ENCODE measurements at places on chromosomes 2 and 18.

GRCh38 chr2:185161701-185162100 is 563.4 kb downstream of the ZNF804A start:
- DNase-seq = no peak

DNA sequence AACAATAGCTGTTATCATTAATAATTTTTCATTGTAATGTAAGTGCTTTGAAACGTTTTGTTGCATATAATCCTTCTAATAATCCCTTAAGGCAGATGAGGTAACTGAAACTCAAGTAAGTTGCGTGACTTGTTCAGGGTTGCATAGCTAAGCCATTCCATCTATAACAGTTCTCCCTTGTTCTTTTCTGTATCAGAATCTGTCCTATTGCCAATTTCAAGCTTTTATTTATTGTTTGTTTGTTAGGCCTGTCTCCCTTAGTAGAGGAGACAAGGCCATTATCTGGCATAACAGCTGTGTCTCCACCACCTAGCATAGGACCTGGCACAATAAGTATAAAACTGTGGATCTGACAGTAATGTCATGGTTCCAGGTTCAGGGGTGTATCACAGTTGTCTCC is 19.4 kb downstream of the BABAM2 start:
- no peak for DNase-seq

DNA sequence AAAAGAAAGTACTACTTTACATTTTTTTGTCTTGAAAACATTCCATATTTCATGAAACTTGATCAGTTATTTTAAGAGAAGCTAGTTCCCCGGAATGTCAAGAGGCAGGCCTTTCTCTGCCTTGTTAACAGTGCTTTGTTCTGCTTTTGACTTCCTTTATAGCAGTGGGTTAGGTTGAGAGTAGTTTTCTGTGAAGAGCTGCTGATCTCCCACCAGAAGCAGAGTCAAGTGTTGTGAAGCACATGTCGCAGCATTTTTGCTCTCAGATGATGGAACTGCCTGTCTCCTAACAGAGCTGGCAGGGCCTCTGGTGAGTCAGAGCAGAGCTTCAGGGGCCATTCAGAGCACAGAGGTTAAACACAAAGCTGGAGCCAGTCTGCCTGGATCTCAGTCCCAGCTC is 871.8 kb downstream of the SLC4A3 start:
- no peak for DNase-seq

GRCh38 chr2:177078416-177078815 is 134.2 kb upstream of the HNRNPA3 start:
- no peak for DNase-seq

DNA sequence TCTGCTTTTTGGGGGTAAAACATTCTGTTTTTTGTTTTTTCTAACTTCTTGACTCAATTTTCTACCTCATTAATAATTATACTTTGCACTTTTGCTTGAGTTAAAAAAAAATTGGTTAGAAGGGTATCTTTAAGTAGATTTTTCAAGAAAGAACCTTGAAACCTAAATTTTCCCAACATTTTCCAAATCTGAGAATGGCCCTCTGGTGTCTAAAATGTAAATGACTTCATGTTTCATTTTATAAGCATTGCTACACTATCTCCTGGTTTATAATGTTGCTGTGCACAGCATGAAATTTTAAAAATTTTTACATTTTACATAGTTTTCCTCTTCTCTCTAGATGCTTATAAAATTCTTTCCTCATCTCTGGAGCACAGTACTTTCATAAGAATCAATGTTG is 14.2 kb downstream of the EIF2AK2 start:
- no peak for DNase-seq

GRCh38 chr18:53756610-53756972 is 467.9 kb downstream of the MBD2 start:
- DNase-seq = no peak

DNA sequence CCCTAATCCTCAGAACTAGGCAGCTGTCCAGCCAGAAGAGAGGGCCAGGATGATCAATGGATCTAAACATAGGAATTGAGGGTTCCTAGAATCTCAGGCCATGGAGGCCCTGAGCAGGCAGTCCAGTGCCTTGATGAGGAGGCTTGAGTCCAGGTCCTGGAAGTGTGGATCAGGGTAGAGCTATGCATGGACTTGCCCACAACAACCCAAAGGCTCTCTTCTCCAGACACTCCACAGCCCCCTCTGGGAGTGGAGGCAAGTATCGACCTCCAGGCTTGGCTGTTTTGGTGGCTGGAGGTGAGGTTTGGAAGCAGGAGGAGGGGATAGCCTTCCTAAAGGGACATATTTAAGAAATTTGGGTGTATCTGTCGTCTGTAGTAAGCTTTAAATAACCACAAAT is 45.7 kb downstream of the NAPG start:
- no peak for DNase-seq

- DNase-seq = no peak
Observed at GRCh38 chr18:10416065-10416464, 38.4 kb upstream of the APCDD1 start.

DNA sequence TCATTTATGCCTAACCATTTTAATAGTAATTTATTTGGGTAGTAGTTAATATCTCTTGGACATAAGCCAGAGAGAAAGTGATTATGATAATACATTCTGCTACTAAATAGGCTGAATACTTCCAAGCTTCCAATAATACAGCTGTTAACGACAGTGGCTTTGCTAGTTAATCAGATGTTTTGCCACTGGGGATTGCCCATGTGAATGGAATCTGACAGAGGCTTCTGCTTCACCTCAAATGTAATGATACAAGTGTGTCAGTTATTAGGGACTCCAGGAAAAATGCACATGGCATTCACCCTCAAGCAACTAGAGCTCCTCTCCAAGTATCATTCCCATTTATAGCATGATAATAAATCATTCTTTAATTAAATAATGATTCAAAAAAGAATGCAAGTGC is 185.0 kb upstream of the TMEFF2 start:
- DNase-seq = no peak

GRCh38 chr2:1990151-1990589 is 245.9 kb upstream of the PXDN start:
- no peak for DNase-seq

DNA sequence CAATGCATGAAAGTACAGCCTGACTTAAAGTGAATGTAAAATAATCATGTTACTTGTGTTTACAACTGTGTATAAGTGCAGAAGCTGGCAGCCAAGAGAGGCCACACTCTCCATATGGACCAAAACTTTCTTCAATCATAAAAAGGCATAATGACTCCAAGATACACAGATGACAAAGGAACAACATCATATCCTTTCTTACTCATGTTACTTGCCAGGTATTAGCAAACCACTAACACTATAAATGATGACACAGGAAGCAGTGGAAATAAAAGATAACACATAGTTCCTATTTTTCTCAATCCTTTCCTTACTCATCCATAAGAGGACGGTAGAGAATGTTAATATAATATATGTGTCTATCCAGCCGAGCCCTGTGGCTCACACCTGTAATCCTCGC is 400.0 kb upstream of the CDH2 start:
- no peak for DNase-seq

GRCh38 chr18:34075963-34076860 is 148.5 kb downstream of the NOL4 start:
- DNase-seq = no peak

- DNase-seq = no peak
Observed at GRCh38 chr2:149924028-149924427, 336.5 kb upstream of the MMADHC start.

- DNase-seq = no peak
Observed at GRCh38 chr2:186460465-186460864, 25.6 kb upstream of the ZC3H15 start.

DNA sequence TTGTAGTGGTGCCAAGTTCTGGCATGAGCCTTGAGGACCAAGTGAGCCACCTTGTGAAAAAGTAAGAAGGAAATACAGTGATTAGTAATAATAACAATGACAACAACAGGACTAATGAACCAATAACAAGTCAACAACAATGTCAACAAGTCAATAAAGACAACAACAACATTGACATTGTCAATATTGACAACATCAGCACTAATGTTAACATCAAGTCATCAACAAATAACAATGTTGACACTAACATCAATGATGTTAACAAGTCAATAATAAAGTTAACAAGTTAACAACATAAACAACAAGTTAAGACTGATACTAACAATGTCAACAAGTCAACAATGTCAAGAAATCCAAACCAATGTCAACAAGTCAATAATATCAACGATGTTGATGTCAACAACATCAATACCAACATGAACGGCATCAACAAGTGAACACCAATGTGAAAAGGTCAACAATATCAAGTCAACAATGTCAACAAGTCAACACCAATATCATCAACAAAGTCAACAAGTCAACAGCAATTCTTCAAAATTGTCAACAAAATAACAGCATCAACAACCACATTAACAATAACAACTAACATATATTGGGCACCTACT is 24.0 kb downstream of the LCT start:
- DNase-seq = no peak

DNA sequence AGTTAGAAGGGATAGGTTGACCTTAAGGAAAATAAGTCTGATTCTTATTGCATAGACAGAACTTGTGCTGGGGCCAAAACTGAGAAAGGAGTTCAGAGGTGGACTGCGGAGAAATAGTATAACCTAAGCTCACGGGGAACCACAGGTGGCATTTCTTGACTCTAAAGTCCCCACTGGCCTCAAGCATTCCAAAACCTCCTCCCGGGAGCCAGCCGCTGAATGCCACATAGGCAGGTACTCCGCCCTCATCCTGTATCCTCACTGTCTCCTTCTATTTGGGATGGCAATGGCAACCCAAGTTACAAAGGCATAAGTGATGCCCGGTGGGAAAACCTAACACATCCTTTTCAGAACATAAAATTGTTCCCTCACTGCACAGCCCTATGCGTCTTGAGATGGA is 173.0 kb downstream of the SP3 start:
- DNase-seq = no peak

DNA sequence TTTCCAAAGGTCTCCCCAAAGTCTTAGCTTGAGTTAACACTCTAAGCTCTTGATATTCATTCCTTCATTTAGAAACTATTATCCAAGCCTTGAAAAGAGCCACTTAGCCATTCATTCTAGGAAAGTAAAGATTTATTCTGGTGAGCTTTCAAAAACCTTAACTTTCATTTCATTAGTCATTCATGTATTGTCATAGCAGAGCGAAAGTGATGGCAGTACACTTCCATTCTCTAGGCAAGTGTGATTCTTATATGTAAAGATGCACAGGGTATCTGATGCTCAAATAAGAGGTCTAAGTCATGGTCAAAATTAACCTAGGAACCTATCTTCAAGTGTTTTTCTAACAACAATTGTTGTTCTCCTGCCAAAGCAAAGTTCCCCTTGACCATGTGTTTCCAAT is 553.0 kb upstream of the FANCL start:
- DNase-seq = no peak

- DNase-seq = no peak
Observed at GRCh38 chr2:127860130-127860529, 2.2 kb upstream of the POLR2D start.

DNA sequence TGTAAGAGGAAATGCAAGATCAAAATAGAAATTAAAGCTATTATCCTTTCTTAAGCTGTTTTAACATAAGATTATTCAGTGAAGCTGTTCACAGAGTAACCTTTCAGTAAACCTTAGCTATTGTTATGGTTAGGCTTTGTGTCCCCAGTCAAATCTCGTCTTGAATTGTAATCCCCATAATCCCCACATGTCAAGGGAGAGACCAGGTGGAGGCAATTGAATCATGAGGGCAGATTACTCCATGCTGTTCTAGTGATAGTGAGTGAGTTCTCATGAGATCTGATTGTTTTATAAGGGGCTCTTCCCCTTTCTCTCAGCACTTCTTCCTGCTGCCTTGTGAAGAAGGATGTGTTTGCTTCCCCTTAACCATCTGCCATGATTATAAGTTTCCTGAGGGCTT is 424.4 kb downstream of the DSEL start:
- DNase-seq = no peak

GRCh38 chr2:129805899-129806298 is 173.6 kb upstream of the RAB6C start:
- no peak for DNase-seq

DNA sequence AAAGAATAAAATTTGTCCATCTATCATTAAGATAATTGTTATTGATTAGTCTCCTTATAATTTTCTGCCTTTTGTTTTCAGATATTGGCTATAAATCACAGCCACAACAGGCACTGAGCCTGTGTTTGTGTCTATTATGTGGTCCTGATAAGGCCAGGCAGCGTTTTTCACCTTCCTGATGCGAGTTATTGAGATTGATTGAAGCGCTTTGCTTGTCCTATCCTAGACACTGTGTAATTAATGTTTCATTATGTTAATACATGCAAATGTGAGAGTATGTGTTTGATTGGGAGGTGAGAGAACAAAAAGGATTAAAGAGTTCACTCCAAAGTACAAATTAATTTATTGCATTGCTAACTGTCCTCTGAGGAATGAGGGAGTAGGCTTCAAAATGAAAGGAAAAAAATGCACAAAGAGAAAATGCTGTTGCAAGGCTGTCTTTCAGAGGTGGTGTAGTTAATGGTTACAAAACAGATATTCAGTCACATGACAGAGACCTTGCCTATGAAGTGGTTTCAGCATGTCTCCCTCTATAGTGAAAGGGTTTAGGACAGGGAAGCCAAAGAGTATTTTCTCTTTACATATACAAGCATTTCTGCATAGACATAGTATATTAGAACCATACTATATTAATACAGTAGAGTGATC is 391.1 kb downstream of the DCC start:
- no peak for DNase-seq

- no peak for DNase-seq
Observed at GRCh38 chr2:232502911-232503808, 15.5 kb upstream of the ECEL1 start.

- no peak for DNase-seq
Observed at GRCh38 chr2:168851674-168852320, 38.4 kb downstream of the SPC25 start.

DNA sequence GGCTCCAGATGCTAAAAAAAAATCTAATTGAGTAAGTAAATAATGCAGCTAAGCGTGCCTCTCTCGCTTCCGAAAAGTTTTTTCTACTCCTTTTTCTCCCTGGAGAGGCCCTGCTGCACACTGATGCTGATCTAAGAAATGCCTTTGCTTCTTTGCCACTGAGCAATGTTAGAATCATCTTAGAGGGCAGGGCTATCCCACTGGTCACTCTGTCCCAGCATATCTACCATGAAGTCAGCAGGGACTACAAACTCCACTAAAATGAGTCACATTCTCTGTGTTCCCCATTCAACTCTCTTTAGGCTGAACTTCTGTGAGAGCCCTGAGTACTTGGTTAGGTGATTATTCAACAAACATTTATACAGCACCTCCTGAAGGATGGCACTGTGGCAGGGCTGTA is 127.6 kb upstream of the LYPD1 start:
- no peak for DNase-seq

DNA sequence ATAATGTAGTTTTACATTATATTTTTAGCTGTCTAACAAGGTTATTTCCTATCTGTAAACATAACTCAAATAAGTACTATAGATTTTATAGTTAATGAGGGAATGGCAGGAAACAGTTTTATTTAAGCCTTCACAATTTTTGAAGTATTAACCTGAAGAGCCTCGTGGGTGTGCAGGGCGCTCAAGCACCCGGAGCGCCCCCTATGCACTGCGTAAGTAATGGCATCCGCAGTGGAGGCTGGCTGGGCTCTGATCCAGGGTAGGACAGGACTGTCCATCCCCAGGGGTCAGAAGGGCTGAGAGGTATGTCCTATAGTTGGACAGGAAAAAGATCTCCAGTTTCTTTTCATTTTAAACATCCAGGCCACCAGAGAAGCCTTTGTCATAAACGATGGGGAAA is 8.2 kb upstream of the GBX2 start:
- DNase-seq = no peak

GRCh38 chr2:28129955-28130695 is 239.6 kb downstream of the BABAM2 start:
- DNase-seq = no peak

GRCh38 chr18:4058179-4058578 is 396.9 kb downstream of the DLGAP1 start:
- DNase-seq = no peak

GRCh38 chr2:4110273-4110672 is 406.9 kb downstream of the DCDC2C start:
- DNase-seq = no peak

All from GM12864 (cell line).